Activated T-helper 17 cell treated with anti-CD3 and anti-CD28 coated beads, Interleukin-2, amount 50 U/mL, for 72 hours (primary cell): ENCODE measurements at places on chromosomes 5 and 9. TPM values are rescaled to one million over a fixed set of nuclear protein-coding genes. Genes with fewer than 3 reads are reported as not detected.

GRCh38 chr5:82221020-82221419 lies 57.1 kb downstream of the RPS23 start:
- no peak for ATAC-seq

- no peak for ATAC-seq
These were observed 469.0 kb upstream of the BRINP1 start for GRCh38 chr9:119838210-119838609.

- ATAC-seq: no peak
These were observed 5.4 kb downstream of the MRPS27 start for GRCh38 chr5:72314571-72315172.

DNA sequence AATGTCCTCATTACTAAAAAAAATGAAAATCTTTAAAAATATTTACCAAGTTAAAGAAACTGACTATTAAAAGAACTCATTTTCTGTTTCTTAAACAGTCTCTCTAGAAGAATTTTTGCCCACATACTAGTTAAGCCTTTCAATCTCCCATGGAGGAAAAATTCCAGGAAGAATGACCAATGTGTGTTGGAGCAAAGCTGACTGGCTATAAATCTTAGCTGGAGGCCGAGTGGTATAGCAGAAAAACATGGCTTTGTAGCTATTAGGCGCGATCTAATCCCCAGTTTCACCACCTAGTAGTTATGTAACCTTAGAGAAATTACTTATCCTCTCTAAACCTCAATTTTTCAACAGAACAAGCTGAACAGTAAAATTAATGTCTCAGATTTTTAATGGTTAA lies 135.5 kb upstream of the PRLR start:
- no peak for ATAC-seq

DNA sequence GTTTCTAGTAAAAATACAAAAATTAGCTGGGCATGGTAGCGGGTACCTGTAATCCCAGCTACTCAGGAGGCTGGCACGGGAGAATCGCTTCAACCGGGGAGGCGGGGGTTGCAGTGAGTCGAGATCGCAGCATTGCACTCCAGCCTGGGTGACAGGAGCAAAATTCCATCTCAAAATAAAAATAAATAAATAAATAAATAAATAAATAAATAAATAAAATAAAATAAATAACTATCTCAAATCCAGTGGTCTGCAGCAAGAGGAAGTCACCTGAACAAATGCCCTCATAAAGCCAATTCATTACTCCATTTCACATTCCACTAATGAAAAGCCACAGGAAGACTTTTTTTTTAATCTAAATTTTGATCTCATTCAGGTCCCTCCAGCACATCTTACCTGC lies 114.2 kb downstream of the EFNA5 start:
- ATAC-seq: no peak

GRCh38 chr5:104785097-104785496 lies 1222.5 kb upstream of the NUDT12 start:
- no peak for ATAC-seq

DNA sequence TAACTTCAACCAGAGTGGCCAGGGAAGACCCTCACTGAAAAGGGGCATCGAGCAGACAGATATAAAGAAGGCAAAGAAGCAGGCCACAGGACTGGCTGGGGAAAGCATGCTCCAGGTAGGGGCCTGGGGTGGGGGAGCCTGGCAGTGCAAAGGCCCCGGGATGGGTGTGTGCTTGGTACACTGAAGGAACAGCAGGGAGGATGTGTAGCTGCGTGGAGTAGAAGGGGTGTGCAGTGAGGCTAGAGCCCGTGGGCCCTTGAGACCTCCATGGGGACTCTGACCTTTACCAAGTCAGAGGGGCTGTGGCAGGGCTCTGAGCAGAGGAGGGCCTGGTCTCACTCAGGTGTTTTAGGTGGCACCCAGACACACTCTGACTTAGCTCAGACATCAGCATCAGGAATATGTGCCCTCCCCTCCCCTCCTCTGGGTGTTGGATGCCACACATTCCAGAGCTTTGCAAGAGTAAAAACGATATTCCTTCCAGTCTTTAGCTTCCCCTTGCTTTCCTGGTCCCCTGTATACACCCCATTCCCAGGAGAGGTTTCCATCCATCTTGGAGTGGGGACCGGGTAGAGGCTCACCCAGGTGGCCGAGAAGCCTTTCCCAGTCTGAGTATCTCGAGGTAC lies 7.6 kb downstream of the TRIM7 start:
- no peak for ATAC-seq

PKD2L2 gene
- not detected for total RNA-seq

RLN2 gene
- total RNA-seq: 2.9 TPM
